Activated naive CD4-positive, alpha-beta T cell treated with anti-CD3 and anti-CD28 coated beads for 36 hours (primary cell): ENCODE measurements at places on chromosomes 7 and 10. TPM values are rescaled to one million over a fixed set of nuclear protein-coding genes. Genes with fewer than 3 reads are reported as not detected.

LRRD1 gene
- not detected for total RNA-seq

SEMA3C gene
- not detected for total RNA-seq

KCNK18 gene
- total RNA-seq: not detected

MACC1 gene
- not detected for total RNA-seq

DNA sequence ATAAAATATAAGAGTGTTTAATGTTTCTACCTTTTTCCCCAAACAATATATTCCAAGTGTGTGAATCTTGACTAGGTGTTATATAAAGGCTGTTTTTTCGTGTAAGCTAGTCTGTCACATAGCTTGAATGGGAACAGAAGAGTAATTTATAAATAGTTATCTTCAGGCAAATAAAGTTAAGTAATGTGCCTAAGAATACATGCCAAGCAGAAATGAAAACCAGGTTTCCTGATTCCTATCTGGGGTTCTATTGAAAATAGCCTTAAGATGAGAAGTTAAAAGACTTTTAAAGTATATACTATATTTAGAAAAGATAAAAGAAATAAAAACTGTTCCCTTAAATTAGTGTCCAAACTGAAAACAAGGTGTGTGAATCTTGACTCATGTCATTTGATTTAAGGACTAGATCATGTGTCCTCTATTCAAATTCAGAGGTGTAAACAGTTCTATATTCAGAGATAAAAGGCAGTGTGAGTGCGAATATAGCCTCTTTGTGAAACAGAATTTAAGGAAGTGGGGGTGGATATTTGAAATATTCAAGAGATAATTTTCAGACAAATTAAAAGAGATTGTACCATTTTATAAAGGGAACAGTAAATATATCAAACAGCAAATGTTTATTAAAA, 247.5 kb downstream of the THSD7A start:
- DNase-seq: no peak

DNA sequence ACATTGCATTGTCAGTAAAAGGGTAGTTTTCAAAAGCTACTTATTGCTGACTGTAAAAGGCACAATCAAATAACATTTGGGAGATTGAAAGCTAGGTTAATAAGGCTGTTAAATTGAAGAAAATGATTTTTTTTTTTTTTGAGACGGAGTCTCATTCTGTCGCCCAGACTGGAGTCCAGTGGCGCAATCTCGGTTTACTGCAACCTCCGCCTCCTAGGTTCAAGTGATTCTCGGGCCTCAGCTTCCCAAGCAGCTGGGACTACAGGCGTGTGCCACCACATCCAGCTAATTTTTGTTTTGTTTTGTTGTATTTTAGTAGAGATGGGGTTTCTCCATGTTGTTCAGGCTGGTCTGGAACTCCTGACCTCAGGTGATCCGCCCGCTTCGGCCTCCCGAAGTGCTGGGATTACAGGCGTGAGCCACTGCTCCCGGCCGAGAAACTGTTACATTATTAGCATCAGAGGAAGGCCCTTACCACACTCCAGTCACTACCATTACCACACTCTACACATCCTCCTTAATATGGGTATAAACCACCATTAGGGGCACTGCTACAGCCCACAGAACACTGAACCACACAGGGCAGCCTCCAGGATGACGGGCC, 1.0 kb downstream of the CYP51A1 start:
- no peak for DNase-seq

- no peak for DNase-seq
These were observed 20.4 kb downstream of the JCAD start for GRCh38 chr10:30038781-30039536.

DNA sequence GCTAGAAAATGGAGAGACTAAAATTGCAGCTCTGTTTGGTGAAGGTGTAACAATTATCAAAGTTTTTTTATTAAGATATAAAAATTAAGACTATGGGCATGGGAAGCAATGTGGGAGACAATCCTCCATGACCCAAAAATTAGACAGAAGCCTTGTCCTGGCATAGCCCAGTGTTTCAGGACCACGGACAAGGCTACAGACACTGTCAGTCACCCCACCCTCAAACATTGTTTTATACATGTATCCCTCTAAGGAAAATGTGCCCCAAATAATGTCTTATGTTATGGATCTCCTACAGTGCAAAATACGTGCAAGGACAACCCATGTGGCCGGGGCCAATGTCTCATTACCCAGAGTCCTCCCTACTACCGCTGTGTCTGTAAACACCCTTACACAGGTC, 24.0 kb downstream of the HABP2 start:
- DNase-seq: peak; percentile 22

GRCh38 chr7:155258226-155258560, 39.5 kb upstream of the INSIG1 start:
- no peak for DNase-seq

- DNase-seq: no peak
These were observed 100.7 kb upstream of the FGFR2 start for GRCh38 chr10:121698902-121699301.

GRCh38 chr7:93894426-93894825, 3.9 kb upstream of the TFPI2 start:
- DNase-seq: no peak

GRCh38 chr10:28788252-28788651, 110.9 kb downstream of the BAMBI start:
- peak; percentile 5 for DNase-seq

DNA sequence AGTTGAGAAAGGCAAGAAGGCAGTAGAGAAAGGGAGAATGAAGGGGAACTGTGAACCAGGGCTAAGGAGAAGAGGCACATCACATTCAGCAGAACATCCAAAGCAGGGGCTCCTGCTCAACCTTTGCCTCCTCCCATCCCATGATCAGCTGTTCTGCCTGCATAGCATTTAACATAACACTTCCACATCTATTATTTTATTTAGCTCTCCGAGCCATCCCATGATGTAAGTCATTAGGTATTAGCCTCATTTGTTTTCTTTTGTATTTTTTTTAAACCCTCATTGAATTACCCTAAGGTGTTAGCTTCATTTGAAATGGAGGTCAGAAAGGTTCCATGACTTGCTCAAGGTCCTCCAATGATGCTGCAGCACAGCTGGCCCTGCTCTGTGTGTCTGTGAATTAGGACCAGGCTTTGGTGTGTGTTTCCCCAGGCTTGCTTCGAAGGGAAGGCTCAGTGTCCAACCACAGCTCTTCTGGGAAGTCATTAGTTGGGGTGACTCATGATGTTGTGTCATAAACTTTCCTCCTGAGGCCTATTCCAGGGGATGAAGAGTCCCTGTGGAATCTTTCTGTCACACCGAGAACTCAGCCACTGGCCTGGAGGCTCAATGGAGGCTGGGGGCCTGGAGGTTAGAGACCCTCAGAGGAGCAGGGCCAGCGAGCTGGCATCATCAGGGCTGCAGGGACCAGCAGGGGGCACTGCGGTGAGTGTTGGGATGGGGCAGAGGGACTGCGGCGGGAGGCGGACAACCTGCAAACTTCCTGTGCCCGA, 16.5 kb downstream of the NPFFR1 start:
- DNase-seq: peak; percentile 14

- no peak for DNase-seq
These were observed 15.1 kb downstream of the LRRTM3 start for GRCh38 chr10:66940965-66941364.

DNA sequence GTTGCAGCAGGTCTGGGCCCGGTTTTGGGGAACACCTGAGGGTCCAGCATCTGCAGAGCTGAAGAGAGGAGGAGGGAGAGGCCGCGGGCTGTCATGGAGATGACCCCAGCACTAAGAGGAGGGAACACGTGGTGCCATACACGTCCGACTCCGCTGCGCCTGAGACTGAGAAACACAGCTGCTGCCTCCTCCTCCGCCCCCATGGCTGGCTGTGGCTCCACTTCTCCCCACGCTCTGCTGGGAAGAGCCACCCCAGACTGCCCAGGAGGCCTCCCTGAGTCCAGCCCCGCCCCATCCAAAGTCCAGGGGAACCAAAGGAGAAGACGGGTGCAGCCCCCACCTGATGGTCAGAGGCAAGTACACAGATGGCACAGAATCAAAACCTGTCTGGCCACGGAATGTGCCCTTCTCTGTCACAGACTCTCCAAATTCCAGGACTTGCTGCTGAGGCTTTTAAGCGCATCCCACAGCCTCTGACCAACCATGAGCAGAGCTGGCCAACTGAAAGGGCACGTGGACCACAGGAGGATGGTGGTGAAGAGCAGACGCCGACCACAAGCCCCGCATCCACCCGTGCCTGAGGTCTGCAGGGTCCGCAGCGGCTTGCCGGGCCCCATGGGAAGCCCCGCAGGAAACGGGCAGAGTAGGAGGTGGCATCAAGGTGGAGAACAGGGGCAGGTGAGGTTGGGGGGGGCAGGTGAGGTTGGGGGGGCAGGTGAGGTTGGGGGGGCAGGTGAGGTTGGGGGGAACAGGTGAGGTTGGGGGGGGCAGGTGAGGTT, 24.0 kb downstream of the STK32C start:
- no peak for DNase-seq

DNA sequence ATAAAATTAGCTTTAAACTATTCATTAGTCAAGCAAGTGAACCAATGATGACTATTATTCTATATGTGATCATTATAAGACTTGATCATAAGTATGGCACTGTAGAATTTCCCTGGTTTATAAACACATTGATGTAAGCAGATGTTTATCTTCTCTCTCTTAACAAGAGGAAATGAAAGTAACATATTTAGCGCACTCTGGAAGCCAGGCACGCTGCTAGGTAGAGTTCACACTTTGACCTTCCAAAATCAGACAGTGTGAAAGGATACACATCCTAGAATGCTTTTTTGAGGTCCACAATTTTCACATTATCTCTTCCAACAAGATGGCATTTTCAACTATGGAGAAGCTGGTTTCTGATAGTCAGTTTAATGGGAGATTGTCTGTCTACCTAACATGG, 529.4 kb upstream of the IGFBP3 start:
- no peak for DNase-seq
